ENCODE measurements at places on chromosomes 5 and 9. TPM values are rescaled to one million over a fixed set of nuclear protein-coding genes. Genes with fewer than 3 reads are reported as not detected.

DNA sequence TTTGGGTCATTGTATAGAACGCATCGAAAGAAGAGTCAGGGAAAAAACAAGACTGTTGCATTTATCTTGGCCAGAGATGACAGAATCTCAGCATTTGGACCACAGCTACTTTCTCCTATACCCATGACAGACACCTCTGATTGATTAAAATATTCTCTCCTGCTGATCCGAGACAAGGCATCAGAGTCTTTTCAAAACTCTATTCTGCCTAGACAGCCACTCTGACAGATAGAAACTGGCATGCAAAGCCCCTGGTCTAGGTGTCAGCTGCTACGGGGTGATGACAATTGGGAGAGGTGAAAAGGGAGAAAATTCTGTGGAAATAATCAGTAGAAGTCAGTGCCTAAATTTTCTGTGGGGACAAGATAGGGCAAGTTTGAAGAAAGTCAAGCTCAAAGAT is 152.2 kb downstream of the PIK3R1 start:
- no peak for DNase-seq

DNA sequence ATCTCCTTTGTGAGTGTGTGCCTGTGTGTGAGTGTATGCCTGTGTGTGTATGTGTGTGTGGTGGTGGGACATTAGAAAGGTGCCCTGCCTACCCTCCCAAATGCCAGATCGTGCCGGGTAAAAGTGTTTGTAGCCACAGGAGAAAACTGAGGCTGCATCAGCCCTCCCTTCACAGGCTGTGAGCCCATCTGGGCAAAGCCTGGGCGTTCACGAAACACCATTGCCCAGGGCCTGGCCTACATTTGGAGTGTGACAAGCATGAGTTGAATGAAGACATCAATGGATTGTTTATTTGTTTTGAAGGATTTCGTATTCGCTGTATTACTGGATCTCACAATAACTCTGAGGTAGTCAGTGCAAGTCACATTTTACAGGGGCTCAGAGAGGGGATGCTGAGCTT is 270.8 kb downstream of the NSG2 start:
- no peak for DNase-seq

- no peak for DNase-seq
Observed at GRCh38 chr5:3357291-3357690, 238.3 kb upstream of the IRX1 start.

DNA sequence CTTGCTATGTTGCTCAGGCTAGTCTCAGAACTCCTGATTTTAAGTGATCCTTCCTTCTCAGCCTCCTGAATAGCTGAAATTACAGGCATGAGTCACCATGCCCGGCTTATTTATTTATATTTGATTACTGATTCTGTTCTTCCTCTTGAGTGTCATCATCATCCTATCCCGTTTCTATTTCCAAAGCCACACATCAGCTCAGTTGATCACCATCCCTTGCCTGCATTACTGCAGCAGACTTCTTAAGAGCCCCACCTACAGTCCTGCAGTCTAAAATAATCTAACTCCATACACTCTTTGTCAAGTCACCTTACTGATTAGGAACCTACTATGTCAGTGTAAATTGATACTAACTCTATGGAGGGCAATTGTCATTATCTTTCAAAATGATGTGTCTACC is 138.9 kb upstream of the RAI14 start:
- DNase-seq, result no peak

DNA sequence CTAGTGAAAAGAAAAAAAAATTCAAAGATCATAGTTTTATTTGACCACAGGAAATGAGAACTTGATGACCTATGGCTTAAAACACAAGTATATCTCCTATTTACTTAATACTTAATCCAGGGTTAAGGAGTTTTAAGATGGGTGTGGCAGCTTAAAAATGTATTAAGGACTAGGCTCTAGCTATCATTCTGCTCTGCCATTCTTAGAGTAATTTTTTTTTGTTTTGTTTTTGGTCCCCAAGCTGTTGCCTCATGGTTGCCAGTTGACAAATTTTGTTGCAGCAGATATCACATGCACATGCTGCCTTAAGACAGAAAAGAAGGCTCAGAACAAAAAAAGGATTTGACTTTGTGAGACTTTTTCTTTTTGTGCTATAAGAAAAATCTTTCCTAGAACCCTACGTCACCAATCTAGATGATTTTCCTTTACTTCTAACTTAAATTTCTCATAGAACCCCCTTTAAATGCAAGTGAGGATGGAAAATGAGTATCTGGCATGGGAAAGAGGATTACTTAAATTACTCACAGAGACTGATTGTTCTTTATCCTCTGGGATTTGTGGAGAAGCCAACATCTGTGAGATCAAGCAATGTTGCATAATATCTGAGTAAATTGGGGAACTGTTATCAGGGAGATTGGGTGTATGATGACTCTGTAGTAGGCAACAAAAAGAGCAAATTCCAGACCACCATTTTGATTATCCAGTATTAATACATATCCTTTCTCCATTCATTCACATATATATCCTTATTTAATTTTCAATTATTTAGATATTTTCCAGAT is 364.7 kb upstream of the CD180 start:
- DNase-seq, result no peak

GRCh38 chr5:95163079-95163478 is 121.8 kb downstream of the MCTP1 start:
- DNase-seq, result no peak

DNA sequence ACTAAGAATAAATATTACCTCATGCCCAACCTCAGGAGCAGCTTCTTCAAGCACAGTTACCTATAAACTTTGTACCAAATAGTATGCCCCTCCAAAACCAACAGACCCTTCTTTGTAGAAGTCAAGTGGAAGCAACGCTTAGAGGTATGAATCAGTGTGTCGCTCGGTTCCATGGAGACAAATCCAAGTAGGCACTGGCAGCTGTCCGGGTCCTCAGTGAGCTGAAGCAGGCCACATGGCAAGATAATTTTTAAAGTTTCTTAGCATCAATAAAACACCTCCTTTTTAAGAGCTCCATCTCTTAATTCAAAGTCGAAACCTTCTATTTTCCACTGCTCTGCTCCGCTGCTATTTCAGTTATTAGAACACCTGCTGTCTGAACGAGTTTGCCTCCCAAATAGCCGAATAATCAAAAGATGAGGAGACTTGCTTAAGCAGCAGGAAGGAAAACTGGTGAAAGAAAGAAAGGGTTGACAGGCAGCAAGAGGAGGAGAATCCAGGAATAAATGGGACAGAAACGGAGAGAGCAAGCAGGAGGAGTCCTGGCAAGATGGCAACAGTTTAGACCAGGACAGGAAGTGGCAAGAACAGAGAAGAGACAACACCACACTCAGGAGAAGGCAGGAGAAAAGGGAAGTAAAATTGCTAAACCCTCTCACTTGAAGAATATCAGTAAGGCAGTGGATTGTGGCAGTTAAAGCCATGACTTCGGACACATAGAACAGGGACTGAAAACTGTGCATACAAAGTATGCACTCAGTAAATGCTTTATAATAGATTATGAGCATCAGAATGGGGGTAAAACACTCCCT is 65.0 kb downstream of the PPP2R2B start:
- no peak for DNase-seq

GRCh38 chr9:5002811-5003210 is 17.7 kb downstream of the JAK2 start:
- no peak for DNase-seq

GRCh38 chr5:156528673-156529072 is 201.7 kb downstream of the SGCD start:
- no peak for DNase-seq

- DNase-seq, result no peak
Observed at GRCh38 chr9:96078897-96079490, 203.5 kb downstream of the ERCC6L2 start.

- no peak for DNase-seq
Observed at GRCh38 chr9:124857533-124858162, 4.1 kb downstream of the RPL35 start.

DNA sequence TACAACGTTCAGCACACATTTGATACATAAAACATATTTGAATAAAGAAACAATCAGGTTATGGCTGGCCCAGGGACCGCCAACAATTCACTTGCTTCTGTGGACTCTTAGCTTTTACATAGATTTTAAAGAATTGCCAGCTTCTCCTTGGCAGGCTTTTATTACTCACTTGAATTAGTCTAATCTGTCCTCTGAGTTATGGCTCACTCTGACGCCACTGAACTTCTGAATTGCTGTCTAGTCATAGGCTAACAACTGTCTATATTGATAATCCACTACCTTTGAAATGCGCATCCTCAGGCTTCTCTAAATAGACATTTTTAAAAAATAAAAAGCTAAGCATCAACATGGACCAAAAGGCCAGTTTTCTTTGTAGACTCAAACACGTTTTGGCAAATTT is 317.4 kb upstream of the SGCD start:
- DNase-seq, result no peak

DNA sequence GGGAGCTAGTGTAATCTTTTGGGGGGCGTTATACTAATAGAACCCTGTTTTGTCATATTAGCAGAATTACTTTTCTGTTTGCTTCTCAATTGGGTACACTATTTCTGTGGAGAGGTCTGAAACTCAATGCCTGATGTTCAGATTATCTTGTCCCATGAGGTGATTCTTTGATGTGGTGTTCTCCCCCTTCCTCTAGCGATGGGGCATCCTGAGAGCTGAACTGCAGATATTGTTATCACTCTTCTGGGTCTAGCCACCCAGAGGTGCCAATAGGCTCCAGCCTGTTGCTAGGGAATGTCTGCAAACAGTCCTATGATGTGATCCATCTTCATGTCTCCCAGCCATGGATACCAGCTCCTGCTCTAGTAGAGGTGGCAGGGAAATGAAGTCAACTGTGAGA is 233.1 kb upstream of the RASA1 start:
- DNase-seq, result no peak

DNA sequence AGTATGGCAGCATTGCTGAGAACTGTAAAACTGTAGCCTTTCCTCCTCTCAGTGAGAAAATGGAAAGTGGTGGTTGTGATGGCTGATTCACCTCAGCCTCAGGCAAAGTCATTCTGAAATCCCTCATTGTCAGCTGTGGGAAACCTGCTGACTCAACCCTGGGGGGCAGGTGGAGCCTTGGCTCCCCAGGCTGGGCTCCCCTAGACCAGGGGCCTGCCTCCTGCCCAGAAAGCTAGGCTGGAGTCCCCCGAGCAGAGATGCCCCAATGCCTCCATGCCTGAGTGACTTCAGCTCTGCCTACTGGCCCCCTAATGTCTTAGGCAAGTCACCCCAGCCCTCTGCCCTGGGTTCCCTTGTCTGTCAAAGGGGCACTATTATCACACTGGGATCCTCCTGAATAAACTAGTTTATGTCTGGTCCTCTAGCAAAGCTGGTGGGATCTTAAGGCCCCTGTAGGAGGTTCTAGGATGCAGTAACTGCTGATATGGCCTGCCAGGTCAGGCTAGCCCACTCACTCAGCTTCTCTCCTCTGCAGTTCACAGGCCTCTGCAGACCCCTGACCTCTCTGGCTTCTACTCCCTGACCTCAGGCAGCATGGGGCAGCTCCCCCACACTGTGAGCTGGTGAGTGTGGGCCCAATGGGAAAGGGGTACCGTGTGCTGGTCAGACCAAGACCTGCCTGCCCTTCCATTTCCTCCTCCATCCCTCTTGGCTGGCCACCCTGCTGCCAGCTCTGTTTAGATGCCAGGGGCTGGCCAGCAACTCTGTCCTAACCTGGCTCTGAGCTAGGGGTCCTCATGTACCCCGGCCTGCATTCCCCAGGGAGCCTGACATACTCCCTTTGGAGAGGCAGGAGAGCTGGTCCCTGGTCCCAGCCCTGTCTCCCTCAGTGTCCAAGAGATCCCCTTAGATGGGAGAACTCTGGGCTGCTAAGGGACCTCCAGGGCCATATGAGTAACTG is 24.2 kb downstream of the TCF7 start:
- no peak for DNase-seq

- DNase-seq, result no peak
Observed at GRCh38 chr5:30183795-30184194, 1009.7 kb upstream of the CDH6 start.

- no peak for DNase-seq
Observed at GRCh38 chr9:76846297-76846696, 59.6 kb downstream of the PRUNE2 start.

- peak; percentile 30 for DNase-seq
Observed at GRCh38 chr5:123285122-123286023, 137.8 kb downstream of the CEP120 start.

GRCh38 chr9:126298063-126298801 is 28.4 kb upstream of the MVB12B start:
- peak; percentile 39 for DNase-seq

GRCh38 chr5:157603333-157604190 is 28.0 kb upstream of the ADAM19 start:
- DNase-seq, result peak; percentile 47

DNA sequence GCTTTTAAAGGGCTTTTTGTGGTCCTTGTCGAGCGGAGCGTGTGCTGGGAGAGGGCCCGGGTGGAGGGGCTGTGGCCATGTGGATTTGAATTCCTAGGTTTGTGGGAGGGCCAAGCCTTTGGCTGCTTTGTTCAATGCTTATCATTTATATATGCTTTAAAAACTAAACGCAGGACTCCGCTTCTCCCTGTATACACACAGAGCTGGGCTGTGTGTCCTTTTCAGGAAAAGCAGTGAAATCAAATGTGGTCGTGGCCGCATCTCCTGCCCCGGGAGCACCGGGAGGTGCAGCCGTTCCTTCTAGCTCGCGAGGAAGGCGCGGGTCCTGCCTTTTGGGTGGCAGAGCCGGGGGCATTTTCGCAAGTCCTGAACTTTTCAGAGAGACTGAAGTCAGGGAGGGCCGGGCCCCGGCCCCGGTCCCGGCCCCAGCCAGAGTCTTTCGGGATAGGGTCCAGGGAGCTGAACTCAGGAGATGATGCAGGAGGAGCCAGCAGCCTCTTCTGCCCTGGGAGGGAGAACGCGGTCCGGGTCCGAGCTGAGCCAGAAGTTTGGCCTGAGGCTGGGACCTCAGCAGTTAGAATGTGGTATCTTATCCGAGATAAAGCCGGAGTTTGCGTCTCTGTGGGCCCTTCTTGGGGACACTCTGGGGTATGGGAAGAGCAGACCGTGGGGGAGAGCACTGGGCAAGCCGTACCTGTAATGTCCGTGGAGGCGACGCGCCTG is 158.8 kb downstream of the C9orf152 start:
- DNase-seq, result peak; percentile 45

DNA sequence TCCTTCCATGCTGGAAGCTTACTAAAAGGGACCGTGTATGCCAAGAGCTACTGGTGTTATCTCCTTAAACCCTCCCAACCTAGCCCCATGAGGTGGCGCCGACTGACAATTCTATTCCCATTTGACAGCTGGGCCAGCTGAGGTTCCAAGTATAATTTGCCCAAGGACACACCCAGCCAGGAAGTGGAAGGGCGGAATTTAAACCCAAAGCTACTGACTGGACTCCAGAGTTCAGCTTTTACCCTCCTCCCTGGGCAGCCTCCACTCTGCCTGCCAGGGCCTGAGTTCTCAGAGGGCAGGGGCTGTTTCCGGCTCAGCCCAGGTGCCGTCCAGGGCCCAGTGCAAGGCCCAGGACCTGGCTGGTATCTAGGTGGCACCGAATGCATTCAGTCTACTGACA is 71.8 kb downstream of the C9orf50 start:
- no peak for DNase-seq

- DNase-seq, result no peak
Observed at GRCh38 chr9:120214332-120214731, 365.6 kb downstream of the CDK5RAP2 start.

The GPR150 gene
- not detected for total RNA-seq

The CSF2 gene
- not detected for total RNA-seq

The ACTBL2 gene
- not detected for total RNA-seq
